ENCODE measurements at places on chromosomes 12 and 14.

DNA sequence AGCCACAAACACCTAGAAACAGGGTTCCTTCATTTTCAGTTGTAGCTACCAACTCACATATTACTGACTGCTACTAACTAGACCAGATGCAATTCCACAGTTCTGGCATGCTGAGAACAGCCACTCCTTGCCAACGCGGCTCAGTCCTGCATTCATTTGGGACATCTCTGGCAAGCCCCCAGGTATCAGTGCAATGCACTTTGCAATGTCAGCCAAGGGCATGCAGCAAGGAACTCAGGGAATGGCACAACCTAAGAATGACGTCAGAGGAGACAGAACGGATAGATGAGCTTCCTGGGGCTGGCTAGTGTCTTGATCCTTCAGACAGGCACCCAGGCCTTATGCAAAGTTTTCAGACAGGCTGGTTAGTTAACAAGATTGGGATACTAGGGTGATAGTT is 29.6 kb downstream of the MAP3K9 start:
- DNase-seq = no peak

DNA sequence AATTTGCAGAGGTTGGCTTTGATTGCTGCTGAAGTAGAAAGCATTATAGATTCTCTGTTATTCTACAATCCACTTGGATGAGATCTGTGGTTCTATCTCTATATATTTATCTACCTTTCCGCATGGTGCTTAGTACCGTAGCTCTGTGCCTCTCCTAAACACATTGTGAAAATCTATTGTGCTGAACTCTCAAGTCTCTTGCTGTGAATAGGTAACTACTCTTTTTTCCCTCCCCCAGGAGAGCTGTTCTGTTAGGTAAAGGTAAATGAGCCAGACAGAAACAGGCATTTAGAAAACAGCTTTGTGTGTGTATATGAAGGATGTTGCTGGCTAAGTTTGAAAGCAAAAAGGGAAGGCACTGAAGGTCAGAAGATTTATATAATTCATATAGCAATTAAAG is 112.6 kb downstream of the BRMS1L start:
- no peak for DNase-seq

DNA sequence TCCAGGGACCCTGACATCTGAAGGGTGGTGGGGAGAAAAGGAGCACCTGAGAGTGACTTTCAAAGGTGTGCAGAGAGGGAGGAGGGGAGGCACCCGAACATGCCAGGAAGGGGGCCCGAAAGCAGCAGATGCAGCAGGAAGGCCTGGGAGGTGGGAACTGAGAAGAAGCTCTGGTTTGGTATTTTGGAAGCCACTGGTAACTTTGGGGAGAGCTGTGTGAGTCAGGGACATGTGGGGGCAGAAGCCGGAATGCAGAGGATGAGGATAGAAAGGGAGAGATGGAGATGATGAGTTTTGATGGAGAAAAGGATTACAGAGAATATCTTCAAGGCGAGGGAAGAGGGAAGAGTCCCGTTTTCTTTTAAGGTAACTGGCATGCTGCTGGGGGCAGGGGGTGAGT is 50.1 kb downstream of the NRXN3 start:
- DNase-seq = no peak

- DNase-seq = peak; percentile 82
Observed at GRCh38 chr14:104800771-104801519, at the start of gene ZBTB42. TSS of gene ZBTB42 (plus strand) at chr14:104801101. CDS start at chr14:104801198, 97 bp downstream.

DNA sequence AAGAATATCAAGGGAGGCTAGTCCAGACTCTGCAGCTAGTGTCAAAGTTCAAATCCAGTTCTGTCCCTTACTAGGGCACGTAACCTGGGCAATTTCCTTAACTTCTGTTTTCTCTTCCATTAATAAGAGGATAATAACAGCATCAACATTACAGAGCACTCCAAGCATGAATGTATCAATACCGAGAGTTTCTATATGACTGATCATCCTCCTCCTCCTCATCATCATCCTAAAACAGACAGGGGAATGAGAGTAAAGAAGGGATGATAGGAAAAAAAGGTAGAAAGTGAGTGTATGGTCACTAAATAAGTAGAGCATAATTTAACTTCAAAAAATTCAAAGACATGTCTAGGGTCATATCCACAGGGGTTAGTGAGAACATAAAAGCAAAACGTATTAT is 171.4 kb downstream of the NDUFA12 start:
- DNase-seq = no peak

- DNase-seq = no peak
Observed at GRCh38 chr14:54597795-54598443, 31.0 kb downstream of the SAMD4A start.

GRCh38 chr12:64943686-64944085 is 119.2 kb downstream of the TBC1D30 start:
- no peak for DNase-seq

GRCh38 chr14:68851078-68851477 is 58.2 kb upstream of the ZFP36L1 start:
- no peak for DNase-seq

- no peak for DNase-seq
Observed at GRCh38 chr14:72479461-72479931, 414.4 kb downstream of the DPF3 start.

DNA sequence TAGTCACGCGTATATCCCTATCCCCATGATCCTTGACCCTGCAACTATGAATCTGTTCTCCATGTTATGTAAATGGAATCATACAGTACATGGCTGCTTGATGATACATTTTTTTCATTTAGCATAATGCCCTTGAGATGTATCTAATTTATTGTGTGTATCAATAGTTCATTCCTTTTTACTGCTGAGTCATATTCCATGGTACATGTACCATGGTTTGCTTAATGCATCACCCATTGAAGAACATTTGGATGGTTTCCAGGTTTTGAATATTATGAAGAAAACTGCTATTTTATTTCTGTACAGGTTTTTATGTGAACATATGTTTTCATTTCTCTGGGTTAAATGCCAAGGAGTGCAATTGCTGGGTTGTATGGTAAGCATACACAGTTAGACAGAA is 4.0 kb upstream of the RNASE10 start:
- no peak for DNase-seq

DNA sequence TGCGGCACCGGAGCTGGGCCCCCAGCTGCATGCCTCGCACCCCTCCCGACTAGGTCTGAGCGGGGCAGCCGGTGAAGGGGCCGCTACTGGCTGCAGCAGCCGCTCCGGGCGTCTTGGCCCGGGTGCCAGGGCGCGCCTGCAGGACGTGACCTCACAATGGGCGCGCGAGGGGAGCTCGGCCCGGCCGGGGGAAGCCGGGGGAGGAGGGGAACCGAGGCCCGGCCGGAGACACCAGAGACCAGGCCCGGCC is 353 bp downstream of the BAG5 start:
- no peak for DNase-seq

- DNase-seq = no peak
Observed at GRCh38 chr12:53014709-53015108, 8.5 kb downstream of the EIF4B start.

DNA sequence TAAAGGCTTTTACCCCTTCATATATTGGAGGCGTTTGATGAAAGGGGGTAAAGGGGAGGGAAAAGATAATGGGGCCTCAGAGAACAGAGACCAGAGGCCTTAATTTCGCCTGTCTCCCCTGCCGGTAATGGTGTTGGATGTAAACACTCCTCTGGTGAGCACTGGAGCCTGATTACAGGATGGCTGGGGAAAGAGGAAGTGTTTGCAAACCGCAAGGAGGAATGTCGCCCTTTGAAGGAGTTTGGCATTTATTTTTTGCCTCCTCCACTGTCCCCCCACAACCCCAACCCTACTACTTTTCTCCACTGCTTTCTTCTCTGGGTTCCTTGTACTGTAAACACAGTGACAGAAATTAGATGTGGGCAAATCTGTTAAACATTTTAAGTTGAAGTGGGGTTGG is 211.9 kb upstream of the TBX3 start:
- DNase-seq = no peak

DNA sequence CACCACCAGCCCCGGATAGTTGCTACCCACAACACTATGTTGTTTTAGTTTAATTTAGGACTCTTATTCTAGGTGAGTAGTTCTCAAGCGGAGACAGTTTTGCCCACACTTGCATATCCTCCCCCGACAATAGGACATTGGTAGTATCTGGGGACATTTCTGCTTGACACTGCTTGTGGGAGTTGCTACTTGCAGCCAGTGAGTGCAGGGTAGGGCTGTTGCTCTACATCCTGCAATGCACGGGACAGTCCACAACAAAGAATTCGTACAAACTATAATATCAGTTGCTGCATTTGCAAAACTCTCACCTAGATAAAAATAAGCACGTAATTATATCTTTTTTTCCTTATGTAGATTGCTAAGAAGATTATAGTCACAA is 111.8 kb upstream of the DNM1L start:
- no peak for DNase-seq

DNA sequence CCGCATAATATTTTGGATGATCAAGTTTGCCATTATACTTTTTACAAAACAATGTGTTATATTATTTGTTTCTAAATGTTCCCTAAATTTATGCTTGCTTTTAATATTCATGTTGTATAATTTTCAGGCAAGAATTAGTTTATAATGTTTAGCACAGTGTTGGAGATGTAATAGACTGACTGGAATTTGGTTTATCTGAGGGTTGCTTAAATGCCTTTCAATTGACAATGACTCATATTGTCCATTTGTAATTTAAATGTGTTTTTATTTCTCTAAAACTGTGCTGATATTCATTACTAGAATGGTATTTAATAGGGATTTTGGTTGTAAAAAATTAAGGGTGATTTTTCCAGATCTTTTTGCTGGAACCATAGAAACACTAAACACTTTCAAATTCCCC is 788.4 kb downstream of the SLC6A15 start:
- DNase-seq = no peak

DNA sequence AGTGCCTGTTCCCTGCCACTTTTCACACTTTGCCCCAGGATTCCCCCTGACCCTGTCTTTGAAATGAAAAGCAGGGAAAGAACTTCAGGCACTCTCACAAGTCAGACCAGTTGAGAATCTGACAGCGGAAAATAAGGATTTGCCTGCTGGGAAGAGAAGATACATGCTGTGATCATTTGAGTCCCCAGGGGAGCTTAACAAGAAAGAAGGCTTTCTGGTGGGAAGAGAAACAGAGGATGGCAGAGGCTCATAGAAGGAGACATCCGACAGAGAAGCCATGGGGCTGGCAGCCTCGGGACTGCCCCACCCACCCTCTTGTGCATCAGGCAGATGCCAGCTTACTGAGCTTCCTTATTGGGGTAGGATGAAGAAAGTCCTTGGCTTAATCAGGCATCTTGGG is 11.9 kb downstream of the TTC9 start:
- DNase-seq = no peak

GRCh38 chr12:52073531-52074381 is 4.0 kb downstream of the ATG101 start:
- no peak for DNase-seq

Measured in LNCaP clone FGC (cell line).